ENCODE measurements at places on chromosomes 1 and 21.

- DNase-seq = no peak
These were observed 61.1 kb downstream of the XCL1 start for GRCh38 chr1:168637350-168637991.

- no peak for DNase-seq
These were observed 26.1 kb upstream of the LAMC2 start for GRCh38 chr1:183159960-183160359.

DNA sequence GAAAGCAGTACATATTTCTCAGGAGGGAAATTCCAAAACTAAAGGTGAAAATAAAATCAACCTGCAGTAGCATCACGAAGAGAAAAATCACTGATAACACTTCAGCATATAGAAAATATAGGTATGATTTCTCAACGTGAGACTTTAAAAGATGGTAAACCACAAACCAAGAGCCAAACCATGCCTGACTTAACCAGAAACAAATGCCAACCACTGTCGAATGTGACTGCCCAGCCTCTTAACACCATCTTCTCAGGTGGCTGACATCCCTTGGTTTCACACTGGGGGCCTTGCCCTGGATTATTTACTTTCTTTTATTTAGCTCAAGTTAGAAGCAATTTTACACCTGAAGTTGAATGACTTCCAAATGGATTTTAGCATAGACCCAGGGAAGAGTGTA, 10.1 kb downstream of the HMGCS2 start:
- no peak for DNase-seq

GRCh38 chr1:207815913-207816291, 64.0 kb downstream of the CD46 start:
- peak; percentile 30 for DNase-seq

- no peak for DNase-seq
These were observed 206.9 kb downstream of the MATN1 start for GRCh38 chr1:30516485-30516858.

GRCh38 chr1:234916840-234917239, 211.8 kb downstream of the TOMM20 start:
- no peak for DNase-seq

GRCh38 chr1:2109581-2110021, 59.4 kb downstream of the PRKCZ start:
- DNase-seq = no peak

- no peak for DNase-seq
These were observed 68.5 kb downstream of the FOXJ3 start for GRCh38 chr1:42266253-42267135.

DNA sequence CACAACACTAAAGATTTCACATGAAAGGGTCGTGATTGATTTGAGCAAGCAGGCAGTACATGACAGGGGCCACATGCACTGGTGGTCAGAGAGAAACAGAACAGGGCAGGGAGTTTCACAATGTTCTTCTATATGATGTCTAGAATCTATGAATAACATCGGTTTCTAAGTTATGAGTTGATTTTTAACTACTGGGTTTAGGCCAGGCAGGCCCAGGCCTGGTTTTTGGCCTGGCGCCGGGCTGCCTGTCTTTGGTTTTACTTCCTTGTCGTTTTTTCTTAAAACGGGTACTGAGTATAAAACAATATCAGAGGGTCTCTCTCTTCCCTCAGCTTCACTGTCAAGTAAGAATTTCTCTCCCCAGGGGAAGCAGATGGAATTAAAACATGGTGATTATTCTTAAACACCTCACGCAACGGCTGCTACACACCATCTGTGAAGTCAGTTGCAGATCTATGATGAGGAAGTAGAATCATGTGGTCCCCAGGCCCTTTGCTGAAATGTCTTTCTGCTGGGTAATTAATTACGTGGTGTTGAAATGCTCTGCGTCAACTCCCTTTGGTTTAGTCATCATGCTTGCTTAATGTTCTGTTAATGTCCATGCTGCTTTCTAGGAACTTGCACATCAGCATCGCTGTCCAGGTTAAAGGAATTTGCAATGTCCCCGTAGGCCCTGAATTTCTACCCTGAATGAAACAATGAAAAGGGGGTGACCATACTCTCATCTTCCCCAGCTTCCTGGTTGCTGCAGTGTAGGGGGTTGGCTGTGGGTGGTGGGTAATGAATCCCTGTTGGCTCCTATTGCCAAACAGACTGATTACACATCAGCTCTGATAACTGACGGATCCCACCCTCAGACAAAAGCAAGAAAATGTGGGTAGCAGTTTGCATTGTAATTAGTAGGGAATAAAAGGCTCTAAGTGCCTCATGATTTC, 70.3 kb downstream of the SERINC2 start:
- peak; percentile 19 for DNase-seq

DNA sequence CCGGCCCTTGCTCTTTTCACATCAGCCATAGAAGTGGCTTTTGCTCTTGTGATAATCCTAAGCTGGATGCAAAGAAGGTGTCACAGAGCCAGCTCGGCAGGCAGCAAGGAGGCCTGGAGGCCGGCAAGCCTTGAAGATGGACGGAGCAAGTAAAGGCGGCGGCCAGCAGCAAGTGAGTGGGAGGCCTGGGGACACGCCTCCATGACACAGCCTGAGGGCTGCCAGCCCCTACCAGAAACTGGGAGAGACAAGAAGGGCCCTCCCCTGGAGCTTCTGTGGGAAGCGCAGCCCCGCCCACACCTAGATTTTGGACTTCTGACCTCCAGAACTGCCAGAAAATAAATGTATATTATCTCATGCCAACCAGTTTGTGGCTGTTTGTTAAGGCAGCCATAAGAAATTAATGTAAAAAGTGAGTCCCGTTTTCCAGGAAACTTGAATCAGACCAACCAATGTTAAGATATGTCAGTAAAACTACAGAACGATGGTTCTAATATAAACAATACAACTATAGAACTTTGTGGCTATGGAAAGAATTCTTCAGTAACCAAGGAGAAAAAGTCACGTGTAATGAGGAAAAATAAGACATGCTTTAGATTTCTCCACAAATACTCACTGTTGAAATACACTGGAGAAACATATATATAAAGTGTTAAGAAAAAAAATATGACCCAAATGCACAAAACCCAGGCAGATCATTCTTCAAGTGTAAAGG, 49.9 kb downstream of the BACE2 start:
- no peak for DNase-seq

- DNase-seq = no peak
These were observed 244.0 kb downstream of the DNM3 start for GRCh38 chr1:172085317-172085716.

DNA sequence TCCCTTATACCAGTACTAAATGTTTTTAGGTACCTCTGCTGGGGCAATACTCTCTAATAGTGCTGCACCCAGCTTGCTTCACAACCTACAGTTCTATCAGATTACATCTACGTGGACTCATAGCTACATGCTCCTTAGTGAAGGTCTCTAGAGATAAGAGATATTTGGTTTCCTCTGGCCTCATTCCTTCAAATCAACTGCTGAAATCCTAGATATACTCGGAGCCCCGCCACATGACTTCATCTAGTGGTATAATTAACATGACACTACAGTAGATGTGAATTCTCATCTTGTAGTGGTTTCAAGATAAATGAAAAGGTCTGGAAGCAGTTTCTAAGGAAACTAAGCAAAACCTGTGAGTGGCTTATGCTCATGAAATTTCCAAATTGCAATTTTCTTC, 115.4 kb downstream of the SMYD2 start:
- no peak for DNase-seq

DNA sequence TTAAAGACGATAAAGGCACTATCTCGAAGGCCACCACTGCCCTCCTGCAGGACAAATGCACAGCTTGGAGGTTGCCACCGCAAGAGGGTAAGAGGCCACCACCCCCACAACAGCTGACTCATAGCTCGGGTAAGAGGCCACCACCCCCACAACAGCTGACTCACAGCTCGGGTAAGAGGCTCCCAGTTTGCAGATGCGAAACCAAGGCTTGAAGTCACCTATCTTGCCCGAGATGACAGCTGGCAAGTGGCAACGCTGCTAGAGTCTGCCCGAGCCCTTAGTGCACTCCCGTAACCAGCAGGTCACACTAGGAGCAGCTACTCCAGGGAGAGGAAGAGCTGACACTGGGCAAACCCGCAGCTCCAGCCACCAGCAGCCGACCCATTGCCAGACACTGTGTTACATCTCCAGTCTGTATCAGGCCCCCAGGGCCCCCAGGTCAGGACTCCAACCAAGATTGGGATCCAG, 17.1 kb upstream of the SPSB1 start:
- DNase-seq = peak; percentile 42

GRCh38 chr1:232950197-232951176, at the start of gene NTPCR:
TSS of gene NTPCR (plus strand) at chr1:232950611. CDS start at chr1:232950711, 100 bp downstream.
- peak; percentile 93 for DNase-seq

GRCh38 chr1:62428351-62428750, 8.5 kb upstream of the USP1 start:
- no peak for DNase-seq

- no peak for DNase-seq
These were observed 7.9 kb downstream of the MEF2D start for GRCh38 chr1:156492591-156493080.

DNA sequence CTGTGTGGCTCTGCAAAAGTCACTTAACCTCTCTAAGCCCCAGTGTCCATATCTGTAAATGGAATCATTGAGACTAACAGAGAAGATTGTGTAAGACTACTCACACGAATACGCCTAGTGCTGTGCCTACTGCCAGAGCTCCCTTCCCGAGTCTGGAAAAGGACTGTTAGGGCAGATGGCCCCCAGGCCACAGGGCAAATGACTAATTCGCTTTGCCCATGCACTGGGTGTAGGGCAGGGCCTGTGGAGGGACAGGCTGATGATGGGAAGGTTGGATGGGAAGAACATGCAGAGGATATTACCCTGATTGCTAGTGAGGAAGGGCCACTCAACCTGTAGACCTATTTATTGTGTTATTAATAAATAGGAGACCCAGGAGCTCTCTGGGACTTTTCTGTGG, 4.2 kb upstream of the GPR61 start:
- no peak for DNase-seq

- no peak for DNase-seq
These were observed 62.5 kb upstream of the ARHGAP29 start for GRCh38 chr1:94299627-94300553.

GRCh38 chr1:36222481-36223380, 1.5 kb upstream of the THRAP3 start:
- no peak for DNase-seq

GRCh38 chr1:1939296-1940122, 20.4 kb upstream of the TMEM52 start:
- no peak for DNase-seq

GRCh38 chr1:211336161-211336560, 9.5 kb downstream of the TRAF5 start:
- DNase-seq = no peak

DNA sequence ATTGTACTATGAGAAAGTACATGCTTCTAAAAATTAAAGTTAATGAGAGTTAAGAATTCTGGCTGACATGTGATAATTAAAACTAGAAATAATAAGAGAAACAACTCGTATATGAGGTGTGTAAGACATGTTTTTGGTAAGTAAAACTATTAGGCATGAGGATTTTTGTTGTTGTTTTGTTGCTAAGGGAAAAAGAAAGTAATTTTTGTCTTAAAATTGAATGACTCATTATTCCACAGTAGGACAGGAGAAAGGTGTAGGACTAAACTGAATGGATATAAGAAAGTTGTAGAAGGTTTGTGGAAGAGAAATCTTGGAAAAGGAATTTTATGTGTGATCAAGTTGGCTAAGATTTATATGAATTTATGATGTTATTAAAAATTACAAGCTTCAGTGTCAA, 54.8 kb downstream of the TBX19 start:
- peak; percentile 13 for DNase-seq

GRCh38 chr1:49306507-49307070, 529.9 kb upstream of the BEND5 start:
- DNase-seq = no peak

DNA sequence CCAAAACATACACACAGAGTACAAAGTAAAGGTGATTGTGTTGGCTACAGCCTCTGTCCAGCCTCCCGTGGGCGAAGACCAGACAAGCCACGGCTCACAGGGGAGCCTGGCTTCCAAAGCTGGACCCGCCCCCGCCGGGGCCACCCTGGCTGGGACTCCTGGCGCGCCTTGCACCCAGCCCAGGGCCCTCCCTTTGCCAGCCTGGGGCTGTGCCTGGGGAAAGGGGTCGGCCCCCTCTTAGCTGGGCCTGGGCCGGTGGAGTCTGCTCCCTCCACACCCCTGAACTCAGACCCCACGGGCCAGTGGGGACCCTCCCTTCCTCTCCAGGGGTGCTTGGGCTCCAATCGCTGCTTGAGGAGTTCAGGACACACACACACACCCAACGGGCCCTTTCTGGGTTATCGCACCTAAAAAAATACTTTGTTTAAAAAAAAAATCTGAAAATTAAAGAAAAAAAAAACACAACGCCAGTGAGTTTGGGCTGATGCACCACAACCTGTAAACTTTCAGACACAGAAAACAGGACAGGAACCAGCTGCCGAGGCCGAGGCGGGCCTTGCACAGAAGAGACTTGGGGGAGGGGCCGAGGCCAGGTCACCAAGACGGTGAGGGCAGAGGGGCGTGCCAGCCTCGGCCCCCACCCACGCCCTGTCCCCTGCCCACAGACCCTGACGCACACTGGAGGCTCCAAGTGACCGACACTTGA, 56.3 kb downstream of the KCNAB2 start:
- DNase-seq = no peak

- peak; percentile 68 for DNase-seq
These were observed 12.6 kb downstream of the PYCR2 start for GRCh38 chr1:225911191-225912130.

- DNase-seq = no peak
These were observed at the start of gene OR6Y1 for GRCh38 chr1:158554352-158554751. TSS of gene OR6Y1 (minus strand) at chr1:158554405. CDS start at chr1:158548105, 6,300 bp downstream.

- no peak for DNase-seq
These were observed 649.6 kb upstream of the PTBP2 start for GRCh38 chr1:96072021-96072420.

DNA sequence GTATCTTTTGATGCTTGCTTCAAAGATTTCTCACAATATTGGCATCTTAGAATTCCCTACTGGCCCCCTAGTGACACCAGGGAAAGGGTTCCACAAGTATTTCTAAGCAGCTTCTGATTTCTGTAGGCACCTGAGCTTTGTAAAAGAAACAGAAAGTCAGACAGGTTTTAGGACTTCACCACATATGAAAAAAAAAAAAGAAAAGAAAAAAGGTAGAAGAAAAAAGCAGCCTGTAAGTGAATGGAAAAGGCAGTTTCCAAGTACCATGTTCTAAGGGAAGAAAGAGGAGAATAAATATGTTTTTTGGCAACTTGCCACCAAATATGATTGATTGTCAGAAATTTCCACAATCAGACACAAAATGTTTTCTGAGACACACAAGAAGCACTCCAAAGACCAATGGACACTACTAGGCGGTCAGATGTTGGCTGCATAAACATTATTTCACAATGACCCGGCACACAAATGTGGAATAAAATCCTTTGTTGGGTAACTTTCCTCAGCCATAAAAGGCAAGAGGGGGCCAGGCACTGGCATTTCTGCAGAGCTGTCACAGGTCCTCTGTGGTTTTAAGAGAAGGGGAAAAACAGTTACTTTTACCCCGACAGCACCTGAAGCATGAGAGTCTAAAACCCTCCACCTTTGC, 12.7 kb upstream of the CPLANE2 start:
- DNase-seq = no peak

- DNase-seq = no peak
These were observed 63.5 kb upstream of the EDN2 start for GRCh38 chr1:41547781-41548560.

Data from CD4-positive, alpha-beta T cell treated with Interleukin-17A for 1 hour (primary cell).